NK-92 treated with Interleukin-12 subunit alpha and Interleukin-12 subunit beta, amount 100 ng/mL, for 24 hours (cell line): ENCODE measurements at places on chromosomes 13 and 19.

DNA sequence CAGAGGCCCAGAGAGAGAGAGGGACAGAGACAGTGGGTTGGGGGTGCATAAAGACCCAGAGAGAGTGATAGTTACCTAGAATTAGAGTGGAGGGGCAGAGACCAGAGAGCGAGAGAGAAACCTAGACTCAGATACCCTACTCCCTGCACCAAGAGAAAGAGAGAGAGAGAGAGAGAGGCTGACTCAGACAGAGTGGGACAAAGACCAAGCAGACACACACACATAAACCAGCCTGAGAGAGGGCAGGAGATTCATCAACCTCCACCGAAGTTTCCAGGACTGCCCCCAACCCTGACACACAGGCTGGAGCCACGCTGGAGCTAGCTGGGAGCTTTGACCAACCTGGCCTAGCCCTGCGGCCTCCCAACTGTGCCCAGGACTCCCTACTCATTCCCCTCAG, 12.9 kb downstream of the SYT3 start:
- no peak for DNase-seq

GRCh38 chr19:58468216-58468839, 1.4 kb downstream of the ZNF324 start:
- no peak for DNase-seq

DNA sequence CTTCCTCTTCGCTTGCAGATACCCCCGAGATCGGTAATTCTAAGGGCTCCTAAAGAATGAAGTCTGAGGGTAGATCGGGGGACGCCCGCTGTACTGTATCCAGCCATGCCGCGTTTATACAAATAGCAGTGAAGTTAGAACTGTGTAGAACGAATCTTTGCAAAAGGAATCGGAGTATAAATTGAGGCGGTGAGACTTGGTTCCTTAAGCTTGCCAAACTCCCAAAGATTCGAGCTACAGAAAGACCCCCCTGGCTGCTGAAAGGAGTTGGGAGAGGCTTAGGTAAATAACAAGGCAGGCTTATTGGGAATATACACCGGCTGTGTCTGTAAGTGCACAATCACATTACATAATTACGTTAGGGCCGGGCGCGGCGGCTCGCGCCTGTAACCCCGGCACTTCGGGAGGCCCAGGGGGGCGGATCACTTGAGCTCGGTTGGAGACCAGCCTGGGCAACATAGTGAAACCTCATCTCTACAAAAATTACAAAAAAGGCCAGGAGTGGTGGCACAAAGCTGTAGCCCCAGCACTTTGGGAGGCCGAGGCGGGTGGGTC, 12.2 kb downstream of the TMEM160 start:
- no peak for DNase-seq

GRCh38 chr13:77377016-77377415, 50.1 kb upstream of the MYCBP2 start:
- DNase-seq, result no peak

DNA sequence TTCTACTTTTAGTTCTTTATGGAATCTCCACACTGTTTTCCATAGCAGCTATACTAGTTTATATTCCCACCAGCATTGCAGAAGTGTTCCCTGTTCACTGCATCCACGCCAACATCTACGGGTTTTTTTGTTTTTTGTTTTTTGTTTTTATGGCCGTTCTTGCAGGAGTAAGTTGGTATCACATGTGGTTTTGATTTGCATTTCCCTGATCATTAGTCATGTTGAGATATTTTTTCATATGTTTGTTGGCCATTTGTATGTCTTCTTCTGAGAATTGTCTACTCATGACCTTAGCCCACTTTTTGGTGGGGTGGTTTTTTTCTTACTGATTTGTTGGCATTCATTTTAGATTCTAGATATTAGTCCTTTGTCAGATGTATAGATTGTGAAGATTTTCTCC, 89.7 kb downstream of the FRY start:
- DNase-seq, result no peak

GRCh38 chr19:41219924-41220567, 1.0 kb downstream of the AXL start:
- no peak for DNase-seq

GRCh38 chr19:42568006-42568405, 26.7 kb downstream of the CEACAM8 start:
- DNase-seq, result no peak

- no peak for DNase-seq
These were observed 13.6 kb upstream of the EPSTI1 start for GRCh38 chr13:43005460-43006236.

DNA sequence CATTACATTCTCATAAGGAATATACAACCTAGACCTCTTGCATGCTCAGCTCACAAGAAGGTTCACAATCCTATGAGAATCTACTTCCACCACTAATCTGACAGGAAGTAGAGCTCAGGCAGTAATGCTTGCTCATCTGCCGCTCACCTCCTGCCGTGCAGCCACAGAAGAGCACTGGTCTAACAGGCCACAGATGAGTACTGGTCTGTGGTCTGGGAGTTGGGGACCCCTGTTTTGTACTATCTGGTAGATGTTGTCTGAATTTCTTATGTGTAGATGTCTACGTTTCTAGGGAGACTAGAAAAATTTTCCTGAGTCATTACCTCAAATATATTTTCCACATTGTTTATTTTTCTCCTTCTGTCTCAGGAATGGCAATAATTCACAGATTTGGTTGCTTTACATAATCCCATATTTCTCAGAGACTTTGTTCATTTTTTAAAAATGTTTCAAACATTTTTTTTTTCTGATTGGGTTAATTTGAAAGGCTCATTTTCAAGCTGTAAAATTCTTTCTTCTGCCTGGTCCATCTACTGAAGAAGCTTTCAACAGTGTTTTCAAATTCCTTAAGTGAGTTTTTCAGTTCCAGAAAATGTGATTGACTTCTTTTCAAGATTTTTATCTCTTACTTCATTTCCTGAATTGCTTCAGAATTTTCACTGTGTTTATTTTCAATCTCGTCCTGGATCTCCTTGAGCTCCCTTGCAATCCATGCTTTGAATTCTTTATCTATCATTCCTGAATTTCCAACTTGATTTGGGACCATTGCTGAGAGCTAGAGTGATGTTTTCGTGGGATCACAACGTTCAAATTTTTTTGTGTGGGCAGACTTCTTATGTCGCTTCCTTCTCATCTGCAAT, 1322.2 kb downstream of the PCDH9 start:
- no peak for DNase-seq

DNA sequence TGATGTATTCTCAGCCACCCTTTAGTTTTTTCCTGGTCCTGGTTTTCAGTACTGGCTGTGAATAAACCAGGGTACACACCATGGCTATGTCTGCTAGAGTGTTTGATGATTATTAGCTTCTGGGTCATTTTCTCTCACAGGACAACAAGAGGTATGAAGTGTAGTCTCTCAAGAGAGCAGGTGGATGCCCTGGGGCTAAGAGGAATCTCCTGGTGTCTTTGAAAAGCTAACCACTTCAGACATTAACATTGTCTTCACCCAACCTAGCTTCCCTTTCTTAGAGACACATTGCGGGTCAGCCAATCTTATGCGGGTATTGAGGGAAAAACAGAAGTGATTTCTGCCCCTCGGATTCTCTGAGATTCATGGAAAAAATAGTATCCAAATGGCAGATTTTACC, 1.6 kb downstream of the ZNF730 start:
- no peak for DNase-seq

DNA sequence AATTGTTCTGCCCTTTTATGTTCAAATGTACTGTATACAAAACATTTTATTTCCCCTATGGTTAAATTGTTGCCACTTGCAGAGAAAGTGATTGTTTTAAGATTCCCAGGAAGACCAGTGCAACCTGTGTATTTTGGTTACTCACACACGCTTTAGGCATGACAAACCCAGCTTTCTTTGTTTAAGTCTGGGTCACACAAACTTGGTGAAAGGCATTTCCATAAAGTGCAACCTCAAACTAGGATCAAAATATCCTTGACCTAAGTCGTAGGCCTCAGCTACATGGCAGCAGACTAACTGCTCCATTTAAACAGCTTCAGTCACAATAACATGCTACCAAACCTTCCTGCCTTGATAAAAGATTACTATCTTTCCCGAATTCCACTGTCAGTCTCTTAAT, 639.0 kb upstream of the PRR20A start:
- no peak for DNase-seq

DNA sequence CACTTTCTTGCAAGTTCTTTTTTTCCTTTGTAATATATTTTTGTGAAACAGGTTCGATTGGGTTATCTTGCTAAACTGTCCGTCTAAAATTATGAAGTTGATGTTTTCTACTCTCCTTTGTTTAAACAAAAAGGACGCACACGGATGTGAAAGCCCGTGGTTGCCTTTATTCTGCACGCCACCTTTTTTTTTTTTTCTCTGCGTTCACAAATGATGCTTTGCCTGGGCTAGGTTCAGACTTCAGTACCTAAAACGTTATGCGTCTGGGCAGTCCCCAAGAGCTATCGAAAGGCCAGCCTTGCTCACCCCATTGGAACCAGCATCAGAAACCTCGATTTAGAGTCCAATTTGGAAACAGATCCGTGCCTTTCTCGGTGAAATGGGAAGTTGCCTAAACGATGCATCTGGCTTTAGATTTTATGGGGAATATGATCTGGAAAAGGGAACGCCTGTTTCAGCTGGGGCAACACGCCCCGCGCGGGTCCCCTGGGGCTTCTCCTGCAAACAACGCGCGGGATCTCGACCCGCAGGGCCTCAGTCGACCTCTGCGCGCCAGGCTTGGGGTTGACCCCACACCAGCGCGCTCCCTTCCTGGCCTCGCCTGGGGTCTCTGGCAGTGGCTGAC, 113.9 kb downstream of the KCNRG start:
- DNase-seq, result no peak

DNA sequence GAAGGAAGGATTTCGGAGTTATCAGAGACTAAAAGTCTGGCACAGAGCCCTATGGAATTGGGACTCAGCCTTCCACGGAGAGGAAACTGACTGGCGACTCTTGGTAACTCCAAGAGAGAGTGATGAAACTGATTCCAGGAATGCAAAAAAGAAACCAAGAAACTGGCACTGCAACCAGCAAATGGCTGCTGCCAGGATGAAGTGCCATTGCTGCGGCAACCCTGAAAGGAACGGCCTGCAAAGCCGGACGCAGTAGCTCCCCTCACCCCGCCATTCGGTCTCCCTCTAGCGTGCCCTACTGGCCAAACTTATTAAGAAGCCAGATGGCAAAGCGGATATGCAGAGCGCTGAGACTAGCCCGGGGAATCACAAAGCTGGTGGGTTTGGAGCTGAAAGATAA, 236.0 kb downstream of the PCDH9 start:
- DNase-seq, result no peak

DNA sequence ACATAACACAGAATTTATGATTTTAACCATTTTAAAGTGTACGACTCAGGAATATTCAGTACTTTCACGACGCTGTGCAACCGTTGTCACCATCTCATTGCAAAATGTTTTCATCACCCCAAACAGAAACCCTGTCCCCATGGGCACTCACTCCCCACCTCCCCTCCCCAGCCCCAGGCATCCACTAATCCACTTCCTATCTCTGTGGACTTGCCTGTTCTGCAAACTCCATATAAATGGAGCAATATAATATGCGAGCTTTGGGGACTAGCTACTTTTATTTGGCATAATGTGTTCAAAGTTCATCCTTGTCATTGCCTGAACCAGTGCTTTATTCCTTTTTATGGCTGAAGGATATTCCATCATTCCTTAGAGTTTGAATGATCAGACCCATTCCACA, 7.3 kb upstream of the INSR start:
- DNase-seq, result no peak

DNA sequence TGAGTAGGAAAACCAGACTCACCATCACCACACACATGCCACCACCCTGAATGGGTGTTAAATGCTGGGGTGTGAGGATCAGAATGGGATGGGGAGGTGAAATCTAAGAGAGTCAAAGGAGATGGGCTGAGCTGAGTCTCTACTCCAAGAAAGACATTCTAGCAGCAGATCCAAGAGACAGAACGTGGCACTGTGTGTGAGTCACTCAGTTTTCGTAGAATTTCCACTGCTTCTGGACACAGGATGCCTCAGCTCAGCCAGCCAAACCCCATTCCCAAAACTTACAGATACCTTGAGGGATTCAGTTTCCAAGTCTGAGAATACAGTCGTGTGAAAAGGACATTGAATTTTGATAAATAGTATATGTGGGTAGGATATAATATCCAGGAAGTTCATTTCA, 7.3 kb upstream of the CYP2A7 start:
- DNase-seq, result no peak

GRCh38 chr13:61880578-61881283, 465.1 kb upstream of the PCDH20 start:
- DNase-seq, result no peak

GRCh38 chr13:42551611-42552010, 22.3 kb upstream of the TNFSF11 start:
- no peak for DNase-seq

DNA sequence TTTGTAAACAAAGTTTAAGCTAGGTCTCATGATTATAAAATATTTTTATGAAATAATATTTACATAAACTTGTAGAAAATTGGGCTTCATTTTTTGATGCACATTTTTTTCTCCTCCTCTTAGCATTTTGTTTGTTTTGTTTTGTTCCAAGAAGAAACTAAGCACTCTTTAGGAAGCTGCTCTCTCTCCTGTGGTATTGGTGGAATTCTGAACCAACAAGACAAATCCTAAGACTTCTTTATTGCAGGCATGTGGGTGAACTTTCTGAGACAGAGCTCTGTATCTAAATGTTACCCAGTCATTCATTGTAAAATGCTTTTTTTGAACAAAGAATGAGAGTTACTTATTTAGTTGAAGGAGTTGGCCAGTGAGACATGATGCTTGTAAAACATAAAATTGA, 39.3 kb downstream of the LMO7 start:
- DNase-seq, result no peak

DNA sequence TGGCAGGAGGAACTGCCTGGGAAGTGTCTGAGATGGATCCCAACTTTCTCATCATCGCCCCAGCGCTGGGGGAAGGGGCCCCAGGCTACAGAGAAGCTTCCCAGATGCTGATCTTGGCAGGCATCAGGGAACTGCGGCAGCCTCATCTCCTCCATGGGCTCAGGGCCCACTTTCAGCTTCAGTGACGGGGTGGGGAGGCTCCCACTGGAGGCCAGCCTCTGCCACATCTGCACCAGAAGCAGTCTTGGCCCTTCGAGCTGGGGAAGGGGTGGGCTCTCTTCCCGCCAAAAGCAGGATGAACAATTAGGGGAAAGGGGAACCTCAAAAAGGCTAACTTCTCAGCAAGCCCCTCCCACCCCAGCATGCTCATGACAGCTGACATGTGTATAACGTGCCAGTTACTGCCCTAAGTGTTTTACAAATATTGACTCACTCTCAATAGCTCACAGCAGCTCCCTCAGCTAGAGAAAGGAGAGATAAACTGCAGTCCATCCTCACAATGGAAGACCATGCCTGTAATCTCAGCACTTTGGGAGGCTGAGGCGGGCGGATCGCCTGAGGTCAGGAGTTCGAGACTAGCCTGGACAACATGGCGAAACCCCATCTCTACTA, 7.1 kb upstream of the S1PR2 start:
- no peak for DNase-seq

- no peak for DNase-seq
These were observed 2.5 kb upstream of the CILP2 start for GRCh38 chr19:19535311-19536191.

- no peak for DNase-seq
These were observed 21.7 kb downstream of the LILRB4 start for GRCh38 chr19:54684527-54684926.
